ENCODE measurements at places on chromosomes 12 and 14.

- DNase-seq: peak; percentile 88
These were observed 30.3 kb downstream of the NFKBIA start for GRCh38 chr14:35374263-35374712.

DNA sequence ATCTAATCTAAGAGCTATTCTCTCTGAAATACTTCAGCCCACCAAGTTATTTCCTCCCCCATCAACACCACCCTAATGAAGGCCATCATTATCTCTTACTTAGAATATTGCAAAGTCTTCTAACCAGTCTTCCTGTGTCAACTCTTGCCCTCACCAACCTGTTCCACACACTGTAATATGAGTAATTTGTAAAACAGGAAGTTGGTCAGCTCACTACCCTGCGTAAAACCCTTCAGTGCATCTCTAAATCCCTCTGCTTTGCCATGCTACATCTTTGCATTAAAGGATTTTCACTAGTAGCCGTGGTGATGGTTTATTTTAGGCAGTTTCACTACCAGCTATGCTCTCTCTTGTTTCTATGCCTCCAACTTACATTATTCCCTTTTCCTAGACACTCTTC is 70.0 kb downstream of the KIF21A start:
- DNase-seq: no peak

GRCh38 chr12:71158361-71158882 is 623 bp upstream of the TSPAN8 start:
- no peak for DNase-seq

DNA sequence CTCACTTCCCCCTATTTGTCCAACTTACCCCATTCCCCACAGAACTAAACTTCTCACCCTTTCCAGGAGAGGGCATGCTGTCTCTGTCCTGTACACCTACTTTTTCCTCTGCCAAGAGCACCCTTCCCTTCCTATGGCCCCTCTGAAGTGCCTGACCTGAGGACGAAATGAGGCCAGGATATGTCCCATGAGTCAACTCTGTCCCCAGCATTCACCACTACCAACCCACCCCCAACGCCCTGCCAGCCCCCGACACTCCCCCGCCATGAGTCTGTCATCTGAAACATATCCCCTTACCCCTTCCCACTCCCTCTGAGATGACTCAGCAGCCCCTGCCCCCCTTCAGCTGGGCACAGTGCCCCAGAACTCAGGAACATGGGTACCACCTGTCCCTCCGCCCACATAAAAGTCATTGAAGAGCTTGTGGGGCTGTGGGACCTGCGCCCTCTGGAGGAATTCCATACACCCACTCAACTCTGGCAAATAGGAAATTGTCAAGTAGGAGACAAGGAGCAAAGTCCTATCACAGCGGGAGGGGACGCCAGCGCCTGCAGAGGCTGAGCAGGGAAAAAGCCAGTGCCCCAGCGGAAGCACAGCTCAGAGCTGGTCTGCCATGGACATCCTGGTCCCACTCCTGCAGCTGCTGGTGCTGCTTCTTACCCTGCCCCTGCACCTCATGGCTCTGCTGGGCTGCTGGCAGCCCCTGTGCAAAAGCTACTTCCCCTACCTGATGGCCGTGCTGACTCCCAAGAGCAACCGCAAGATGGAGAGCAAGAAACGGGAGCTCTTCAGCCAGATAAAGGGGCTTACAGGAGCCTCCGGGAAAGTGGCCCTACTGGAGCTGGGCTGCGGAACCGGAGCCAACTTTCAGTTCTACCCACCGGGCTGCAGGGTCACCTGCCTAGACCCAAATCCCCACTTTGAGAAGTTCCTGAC is 26.3 kb downstream of the ITGA7 start:
- no peak for DNase-seq

GRCh38 chr14:75832621-75833297 is 149.0 kb downstream of the TGFB3 start:
- DNase-seq: peak; percentile 37

- DNase-seq: no peak
These were observed 35.9 kb upstream of the MED13L start for GRCh38 chr12:116313194-116313927.

GRCh38 chr12:103705927-103706326 is 118.9 kb downstream of the STAB2 start:
- no peak for DNase-seq

- no peak for DNase-seq
These were observed 286.6 kb downstream of the AACS start for GRCh38 chr12:125351788-125352187.

- DNase-seq: no peak
These were observed 1.4 kb downstream of the NTF3 start for GRCh38 chr12:5433081-5433844.

DNA sequence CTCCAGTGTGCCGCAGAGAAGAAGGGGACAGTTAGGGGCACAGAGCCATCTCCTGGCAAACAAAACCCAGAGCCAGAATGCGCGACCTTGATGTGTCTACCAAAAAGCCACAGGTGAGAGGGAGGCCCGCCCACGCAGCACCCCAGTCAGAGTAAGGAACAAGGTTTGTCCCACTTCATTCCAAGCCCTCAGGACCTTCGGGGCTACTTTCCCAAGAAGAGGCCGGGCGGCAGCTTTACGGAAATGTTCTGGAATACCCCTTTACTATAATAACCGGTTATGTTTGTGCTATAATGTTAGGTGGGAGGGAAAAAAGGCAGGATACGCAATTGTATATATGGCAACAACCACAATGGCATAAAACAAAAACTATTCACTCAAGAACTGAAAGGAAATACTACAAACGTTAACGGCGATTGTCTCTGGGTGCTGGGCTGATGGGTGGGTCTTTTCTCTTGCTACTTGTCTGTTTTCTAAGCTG is 12.3 kb downstream of the CCDC88C start:
- no peak for DNase-seq

DNA sequence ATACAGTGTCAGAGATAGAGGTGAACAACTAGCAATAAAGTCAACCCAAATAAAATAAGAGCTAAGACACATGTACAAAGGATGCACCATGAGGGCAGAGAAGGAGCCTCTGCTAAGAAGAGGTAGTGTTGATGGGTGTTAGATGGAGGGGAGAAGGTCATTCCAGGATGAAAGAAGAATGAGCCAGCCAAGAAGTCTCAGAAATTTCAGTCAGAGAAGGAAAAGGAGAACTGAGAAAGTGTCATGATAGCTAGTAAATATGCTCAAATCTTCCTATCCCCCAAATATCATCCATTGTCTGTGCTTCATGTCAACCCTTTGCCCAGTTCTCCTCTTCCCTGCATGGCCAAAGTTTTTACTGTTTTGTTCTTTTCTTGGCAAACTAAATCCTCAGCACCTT is 225.2 kb upstream of the BTG1 start:
- no peak for DNase-seq

DNA sequence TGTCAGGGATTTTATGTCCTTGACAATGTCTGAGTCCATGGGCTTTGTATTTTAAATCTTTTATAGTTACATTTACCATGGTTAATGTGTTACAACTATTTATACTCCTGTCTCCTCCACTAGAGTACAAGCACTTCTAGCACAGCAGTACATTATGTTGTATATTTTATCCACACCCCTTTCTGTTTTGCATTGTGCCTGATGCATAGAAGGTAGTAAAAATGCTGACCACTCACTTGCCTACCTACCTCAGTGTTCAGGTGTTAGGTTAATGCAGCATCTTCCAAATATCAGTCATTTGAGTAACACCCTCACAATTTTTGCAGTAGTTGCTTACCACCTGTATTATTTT is 31.1 kb upstream of the SLC38A2 start:
- no peak for DNase-seq

DNA sequence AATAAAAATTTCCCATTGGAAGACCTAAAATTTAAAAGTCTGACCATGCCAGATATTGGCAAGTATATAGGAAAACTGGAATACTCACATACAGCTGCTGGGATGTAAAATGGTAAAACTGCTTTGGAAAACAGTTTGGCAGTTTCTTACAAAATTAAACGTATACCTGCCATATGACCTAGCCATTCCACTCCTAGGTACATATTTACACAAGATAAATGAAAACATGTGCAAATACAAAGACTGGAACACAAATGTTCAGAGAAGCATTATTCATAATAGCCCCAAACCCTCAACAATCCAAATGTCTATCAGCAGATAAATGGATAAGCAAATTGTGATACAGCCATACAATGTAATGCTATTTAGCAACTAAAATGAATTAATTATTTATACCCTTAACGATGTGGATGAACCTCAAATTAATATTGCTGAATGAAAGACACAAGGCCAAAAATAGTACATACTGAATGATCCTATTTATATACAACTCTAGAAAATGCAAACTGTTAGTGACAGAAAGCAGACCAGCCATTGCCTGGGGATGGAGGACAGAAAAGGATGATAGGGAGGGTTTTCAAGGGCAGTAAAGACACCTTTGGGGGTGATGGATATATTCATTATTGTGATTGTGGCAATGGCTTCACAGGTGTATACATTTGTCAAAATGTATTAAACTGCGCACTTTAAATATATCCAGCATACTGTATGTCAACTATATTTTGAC is 21.3 kb upstream of the TCP11L2 start:
- no peak for DNase-seq

DNA sequence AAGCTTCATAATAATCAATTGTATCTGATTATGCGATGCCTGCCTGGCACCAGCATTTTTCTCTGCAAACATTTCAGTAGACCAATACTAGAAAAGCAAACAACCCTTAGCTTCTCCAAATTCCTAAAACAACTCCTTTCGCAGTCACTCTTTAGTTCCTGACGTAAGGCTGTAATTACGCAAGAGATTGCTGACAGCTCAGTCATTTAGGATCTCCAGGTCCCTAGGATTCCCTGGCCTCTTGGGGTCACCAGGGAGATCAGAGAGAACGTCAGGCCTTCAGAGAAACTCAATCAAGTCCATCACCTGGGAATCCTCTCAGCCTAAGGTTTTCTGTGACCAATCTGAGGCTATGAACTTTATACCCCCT is 390.6 kb downstream of the PAWR start:
- peak; percentile 34 for DNase-seq

DNA sequence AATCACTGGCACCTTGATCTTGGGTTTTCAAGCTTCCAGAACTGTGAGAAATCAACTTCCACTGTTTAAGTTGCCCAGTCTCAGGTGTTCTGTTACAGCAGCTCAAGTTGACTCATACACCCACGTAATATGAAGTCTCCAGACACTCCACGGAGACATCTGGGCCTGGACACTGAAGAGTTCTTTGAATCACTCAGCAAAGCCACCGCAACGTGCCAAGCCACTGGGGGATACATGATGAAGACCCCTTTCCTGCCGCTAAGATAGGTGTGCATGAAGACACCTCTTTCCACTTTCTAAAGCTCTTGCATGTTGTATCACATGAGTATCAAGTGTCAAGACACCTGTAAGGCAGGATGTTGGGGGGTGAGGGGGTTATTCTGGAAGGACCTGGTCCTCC is 311.7 kb upstream of the RTL1 start:
- DNase-seq: no peak

DNA sequence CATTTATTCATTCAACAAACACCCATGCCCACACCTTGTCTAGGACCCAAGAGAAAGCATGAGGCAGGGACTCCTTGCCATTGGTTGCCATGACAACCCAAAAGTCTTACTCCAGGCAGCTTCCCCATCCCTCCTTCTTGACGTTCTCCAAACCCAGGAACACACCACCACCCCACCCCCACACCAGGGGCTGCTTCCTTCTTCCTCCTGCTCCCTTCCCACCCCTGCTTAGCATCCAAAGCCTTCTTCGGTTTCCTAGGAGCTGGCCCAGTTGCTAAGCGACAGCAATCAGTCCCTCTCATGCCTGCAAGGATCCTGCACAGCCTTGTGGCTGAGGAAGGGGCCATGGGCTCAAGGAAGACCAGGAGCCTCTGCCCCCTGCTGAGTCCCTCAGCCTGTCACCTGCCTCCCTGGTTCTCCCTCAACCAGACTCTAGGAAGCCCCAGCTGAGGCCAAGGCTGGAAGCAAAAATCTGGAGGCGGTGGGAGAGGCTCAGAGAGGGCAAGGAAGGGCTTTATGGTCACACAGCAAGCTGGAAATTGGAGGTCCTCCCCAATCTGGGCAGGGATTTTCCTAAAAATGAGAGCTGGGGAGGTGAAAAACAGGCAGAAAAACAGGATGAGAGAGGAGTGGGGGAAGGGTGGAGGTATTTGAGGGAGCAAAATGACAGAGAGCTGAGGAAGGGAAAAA is 15.4 kb downstream of the RASAL1 start:
- no peak for DNase-seq

GRCh38 chr12:117321572-117321971 is 39.9 kb downstream of the NOS1 start:
- DNase-seq: no peak

DNA sequence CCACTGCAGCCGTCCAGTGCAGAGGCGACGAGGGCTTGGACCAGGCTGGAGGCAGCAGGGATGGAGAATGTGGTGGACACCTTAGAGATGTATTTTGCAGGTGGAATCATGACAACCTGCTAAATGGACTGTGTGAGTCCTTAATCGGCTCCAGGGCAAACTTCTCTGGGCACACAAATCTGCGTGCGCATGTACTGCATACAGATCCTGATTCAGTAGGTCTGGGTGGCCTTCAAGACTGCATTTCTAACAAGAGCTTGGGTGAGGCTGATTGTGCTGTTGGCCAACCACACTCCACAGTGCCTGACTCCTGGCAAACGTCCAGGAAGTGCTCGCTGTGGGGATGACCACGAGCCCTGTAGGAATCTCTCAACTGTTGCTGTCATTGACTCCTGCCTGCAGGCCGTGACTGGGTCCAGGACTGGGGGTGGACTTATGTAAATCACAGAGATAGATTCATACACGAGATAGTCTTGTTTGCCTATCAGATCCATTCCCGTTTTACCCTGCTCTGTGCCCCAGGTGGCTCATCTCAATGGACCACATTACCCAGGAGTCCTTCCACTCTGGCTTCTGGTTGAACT is 27.2 kb downstream of the JDP2 start:
- DNase-seq: no peak

GRCh38 chr12:82872088-82872487 is 185.4 kb downstream of the TMTC2 start:
- DNase-seq: no peak

All from AG04450 (cell line).